ENCODE measurements at places on chromosomes 16 and 17.

- DNase-seq, result no peak
These were observed 59.4 kb downstream of the TMEM114 start for GRCh38 chr16:8530752-8531384.

- DNase-seq, result peak; percentile 69
These were observed 2.9 kb downstream of the SMPD3 start for GRCh38 chr16:68445458-68445857.

DNA sequence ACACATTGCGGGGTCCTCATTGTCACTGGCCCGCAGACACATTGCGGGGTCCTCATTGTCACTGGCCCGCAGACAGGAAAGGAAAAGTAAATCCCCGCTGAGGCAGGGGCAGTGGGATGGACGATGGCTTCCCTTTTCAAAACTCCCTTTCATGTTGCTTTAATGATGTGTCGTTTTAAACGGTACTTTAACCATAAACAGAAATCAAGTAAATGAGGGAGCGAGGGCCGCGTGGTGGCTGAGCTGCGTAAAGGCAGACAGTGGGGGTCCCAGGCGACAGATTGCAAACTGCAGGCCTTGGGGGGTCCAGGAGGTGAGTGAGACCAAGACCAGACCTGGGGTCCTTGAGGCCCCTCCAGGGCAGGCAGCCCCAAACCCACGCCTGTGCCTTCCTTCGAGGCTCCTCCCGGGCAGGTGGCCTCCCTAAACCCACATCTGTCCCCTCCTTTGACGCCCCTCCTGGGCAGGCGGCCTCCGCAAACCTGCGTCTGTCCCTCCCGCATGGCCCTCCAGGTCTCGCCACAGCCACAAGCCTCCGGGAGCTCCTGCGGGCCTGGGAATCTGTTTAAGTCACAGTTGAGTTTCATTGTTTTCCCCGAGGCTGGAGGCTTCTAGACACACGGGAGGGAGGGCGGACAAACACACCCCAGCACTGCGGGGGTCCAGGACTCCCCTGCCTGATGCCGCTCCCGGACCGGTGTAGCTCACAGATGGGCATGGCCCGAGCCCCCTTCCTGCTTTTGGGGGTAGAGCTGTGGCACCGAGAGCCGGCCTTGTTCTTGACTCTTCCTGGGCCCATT is 7.3 kb downstream of the PIEZO1 start:
- DNase-seq, result no peak

GRCh38 chr17:29619251-29619650 is 3.5 kb downstream of the CORO6 start:
- peak; percentile 64 for DNase-seq

DNA sequence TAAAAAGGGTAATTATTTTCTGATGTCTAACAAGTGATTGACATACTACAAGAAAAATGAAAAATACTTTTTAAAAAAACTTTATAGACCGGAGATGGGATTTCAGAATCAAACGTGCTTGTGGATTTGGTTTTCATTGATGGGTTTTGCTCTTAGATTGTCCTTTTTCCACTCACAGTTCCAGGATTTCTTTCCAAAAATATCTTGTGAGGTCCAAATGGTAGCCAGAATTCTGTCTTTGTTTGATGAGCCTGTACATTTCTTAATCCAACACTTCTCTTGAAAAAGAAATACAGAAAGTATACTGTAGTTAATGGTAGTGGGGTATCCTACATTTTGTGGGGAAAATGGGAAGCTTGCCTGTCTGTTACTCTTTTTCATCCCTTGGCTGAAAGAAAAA is 329.3 kb downstream of the KCNJ2 start:
- DNase-seq, result no peak

DNA sequence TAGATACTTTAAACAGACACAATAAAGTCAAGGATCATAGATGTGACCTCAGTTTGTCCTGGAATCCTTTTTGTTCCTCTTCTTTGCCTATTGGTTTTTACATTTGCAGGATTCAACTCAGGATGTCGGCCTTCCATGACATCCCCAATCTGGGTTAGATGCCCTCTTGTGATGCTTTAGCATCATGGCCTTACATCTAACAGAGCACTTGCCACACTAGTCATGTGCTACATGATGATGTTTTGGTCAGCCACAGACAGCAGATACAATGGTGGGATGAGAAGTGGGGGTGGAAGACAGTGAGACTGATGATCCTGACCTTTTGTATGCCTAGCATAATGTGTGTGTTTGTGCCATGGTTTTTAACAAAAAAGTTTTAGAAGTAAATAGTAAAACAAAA is 1.8 kb upstream of the SYNRG start:
- DNase-seq, result no peak

DNA sequence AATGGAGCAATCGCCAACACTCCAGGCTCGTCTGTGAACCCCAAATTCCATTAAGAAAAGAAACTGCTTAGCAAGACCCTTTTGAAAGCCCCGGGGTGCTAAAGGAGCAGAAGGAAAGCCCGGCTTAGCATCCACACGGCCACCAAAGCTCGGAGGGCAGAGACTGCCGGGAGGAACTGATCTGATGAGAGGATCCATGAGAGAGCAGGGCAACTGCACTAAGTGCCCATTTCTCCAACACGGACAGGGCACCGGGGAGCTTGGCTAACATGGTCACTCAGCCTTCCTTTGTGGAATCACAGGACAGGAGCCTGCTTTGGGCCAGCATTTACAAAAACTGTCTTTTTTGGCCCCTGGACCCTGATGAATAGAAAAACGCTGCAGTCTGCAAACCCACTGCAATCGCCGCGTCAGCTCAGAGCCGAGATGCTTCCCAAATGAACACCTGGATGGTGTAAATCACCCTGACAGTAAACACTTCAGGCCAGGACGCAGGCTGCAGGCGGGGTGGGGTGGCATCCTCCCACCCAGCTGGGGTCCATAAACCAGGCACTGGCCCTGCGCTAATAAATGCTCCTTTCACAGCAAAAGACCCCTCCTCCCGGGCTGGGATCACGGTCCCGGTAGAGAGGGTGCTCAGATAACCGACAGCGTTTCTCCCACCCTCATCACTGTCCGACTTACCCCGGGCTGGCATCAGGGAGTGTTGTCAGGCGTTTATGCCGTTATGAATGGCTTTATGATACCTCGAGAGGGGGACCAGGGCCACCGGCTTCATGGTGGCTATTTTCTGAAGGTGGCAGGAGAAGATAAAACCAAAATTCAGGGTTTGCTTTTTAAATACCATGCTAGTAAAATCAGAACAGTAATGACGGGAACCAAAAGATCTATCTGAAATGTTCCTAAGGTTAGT is 299.5 kb downstream of the IRF8 start:
- DNase-seq, result no peak

DNA sequence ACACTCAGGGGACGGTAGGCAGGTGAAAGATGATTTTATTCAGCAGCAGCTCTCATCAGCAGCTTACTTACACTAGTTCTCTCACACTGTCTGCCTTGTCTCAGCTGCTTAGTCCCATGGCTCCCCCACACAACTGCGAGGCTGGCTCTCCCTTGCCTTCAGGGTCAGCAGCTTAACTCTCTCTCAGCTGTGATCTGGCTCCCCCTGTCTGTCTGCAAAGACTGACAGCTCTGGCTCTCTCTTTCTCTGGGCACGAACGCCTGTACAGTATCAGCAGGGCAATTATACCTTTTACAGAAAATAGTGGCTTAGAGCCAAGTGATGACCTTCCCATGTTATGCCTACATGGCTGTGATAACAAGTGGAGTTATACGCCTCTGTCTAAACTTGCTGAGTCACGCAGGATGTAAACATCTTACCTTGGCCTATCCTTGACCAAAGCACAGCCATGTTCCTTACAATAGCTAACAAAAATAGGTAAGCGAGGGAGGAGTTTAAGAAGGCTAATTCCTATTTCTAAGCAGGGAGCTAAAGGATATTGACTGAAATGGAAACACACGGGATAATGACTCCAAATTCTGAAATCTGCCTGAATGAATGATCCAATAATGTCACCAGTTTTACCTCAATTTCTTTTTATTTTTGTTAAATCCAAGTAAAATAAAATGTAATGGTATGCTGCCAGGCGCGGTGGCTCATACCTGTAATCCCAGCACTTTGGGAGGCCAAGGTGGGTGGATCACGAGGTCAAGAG is 1.1 kb upstream of the NDUFAB1 start:
- peak; percentile 44 for DNase-seq

DNA sequence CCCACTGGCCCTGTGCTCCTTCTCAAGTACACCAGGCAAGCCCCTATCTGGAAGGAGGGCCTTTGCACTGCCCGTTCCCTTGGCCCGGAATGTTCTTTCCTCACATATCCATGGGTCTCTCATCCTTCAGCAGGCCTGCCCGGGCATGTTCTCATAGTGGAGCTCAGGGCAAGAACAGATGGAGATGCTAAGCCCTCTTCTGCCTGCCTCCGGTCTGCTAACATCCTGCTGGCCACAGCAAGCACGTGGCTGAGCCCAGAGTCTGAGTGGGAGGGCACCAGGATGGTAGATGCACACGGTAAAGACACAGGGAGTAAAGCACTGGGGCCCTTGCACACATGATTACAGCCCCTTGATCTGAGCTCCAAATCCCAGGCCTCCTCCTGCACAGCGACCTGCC is 19.8 kb upstream of the ANKRD40CL start:
- DNase-seq, result no peak

DNA sequence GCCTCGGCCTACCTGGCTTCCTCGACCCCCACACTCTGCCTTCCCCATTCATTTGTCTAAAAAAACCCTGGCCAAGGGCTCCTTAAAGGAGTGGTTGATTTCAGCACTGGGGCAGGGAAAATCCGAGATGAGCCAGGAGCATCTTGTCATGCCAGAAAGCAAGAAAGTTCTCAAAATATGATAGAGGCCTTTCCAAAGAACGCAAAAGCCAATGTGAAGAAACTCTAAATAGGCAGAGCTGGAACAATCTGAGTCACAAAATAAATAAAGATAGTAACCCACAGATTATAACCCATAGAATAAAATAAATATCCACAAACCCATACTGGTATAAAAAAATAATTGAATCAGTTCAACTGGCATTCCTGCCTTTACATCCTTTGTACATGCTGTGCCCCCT is 192.3 kb upstream of the SALL1 start:
- DNase-seq, result no peak

DNA sequence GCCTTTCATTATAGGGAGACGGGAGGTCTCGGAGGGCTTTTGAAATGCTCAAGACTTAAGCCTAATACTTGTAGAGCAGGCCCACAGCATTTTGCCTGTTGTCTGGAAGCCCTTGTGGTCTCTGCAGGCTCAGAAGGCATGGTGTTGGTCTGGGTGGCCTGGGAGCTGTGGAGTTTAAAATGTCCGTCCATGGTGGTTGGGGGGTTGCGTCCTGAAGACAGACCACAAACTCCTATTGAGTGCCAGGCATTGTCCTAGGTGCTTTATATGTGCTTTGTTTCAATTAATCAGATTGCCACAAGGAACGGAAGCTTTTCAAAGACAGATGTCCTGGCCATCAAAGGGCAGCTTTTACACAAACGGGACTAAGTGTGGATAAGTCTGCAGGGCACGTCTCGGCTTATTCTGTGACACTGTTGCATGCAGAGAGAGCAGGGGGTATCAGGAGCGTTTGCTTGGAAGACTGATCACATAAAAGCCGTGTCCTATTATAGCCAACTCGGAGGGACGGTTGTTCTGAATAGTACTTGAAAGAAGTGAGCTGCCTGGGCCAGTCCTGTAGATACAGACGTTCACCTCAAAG is 7.8 kb downstream of the NTN1 start:
- no peak for DNase-seq

GRCh38 chr17:3036800-3037199 is 26.6 kb downstream of the OR1D5 start:
- no peak for DNase-seq

DNA sequence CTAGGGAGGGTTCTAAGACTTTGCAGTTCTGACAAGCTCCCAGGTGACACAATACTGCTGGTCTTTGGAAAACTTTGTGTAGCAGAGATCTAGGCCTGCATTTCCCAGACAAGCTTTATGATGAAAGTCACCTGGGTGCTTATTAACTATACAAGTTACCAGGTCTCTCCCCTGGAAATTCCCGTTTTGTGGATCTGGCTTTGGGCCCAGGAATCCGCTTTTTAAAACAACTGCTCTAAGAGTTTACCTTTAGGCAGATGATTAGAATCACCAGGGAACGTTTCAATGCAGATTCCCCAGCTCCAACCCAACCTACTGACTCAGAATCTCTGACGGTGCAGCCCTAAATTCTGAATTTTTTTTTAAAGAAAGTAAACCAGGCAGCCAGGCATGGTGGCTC is 36.3 kb downstream of the MYH3 start:
- no peak for DNase-seq

DNA sequence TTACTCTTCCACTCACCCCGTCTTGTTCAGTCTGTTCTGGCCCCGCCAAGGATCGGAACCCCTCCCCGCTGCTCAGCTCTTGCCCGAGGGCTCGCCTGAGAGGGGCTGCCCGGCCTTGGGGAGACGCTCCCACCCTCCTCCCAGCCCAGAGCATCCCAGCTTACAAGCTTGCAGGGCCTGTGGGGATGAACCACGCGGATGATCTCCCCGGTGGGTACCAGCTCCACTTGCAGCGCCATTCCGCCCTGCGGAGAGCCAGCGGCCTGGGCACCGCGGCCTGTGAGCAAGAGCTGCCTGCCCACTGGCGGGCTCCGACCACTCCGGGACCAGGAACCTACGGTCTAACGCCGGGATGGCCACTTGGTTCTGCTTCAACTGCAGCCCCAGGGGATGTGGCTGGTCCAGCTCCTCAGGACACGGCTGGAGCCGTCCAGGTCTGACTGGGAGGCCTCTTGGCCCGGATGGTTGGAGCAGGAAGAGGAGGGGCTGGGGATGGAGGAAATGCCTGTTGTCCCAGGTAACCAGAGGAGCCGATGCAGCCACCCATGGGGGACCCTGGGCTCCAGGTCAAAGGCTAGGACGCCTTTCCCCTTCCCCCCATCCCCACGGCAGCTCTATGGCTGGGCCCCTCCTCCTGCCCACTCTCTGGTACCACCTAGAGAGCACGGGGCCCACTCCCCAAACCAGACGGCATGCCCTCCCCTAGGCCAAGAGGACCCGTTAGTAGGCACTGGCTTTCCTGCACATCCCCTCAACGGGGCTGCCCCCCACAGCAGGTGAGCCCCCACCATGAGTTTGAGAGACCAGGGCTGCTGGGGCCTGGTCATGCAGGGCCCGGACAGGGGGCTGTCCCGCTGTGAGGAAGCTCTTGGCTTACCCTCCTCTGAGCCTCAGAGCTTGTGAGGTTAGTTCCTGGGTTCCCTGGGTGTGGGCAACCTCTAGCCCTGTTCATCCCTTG is at the start of gene MYO1C:
MYO1C (minus strand) TSS at position 438 of the 958 bp plus-strand sequence; CDS start at position 239, 199 bp downstream.
- no peak for DNase-seq

DNA sequence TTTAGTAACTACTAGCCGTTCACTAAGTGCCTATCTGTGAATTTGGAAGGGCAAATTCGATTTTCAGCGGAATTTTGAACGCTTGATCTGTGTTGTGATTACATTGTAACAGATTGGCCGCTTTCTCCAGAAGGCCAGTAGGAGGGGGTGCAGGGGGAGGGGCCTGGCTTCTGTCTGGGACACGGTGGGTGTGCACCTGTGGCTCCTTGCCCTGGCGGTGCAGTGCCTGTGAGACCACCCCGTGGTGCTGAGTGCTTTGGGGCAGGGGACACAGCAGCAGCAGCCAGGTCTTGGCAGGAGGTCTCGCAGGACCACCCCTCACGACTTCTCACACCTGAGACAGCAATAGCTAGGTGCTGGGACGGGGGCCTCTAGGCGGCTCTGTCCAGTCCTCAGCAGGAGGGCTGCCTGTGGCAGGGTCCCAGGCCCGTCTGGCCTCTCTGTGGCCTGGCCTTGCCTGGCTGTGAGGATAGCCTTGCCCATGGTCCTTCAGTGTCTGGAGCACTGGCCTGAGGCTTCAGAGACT is 1.8 kb downstream of the UBE2I start:
- DNase-seq, result no peak

GRCh38 chr16:24821129-24821528 is 24.6 kb upstream of the SLC5A11 start:
- DNase-seq, result no peak

- DNase-seq, result no peak
These were observed 33.3 kb upstream of the MGAT5B start for GRCh38 chr17:76834870-76835269.

Measured in common myeloid progenitor, CD34-positive (primary cell).